AG10803 (cell line): ENCODE measurements at places on chromosomes 7 and 10.

- no peak for DNase-seq
Measured at GRCh38 chr7:47534322-47535034, 47.4 kb downstream of the TNS3 start.

- no peak for DNase-seq
Measured at GRCh38 chr10:29078919-29079318, 210.0 kb upstream of the LYZL1 start.

DNA sequence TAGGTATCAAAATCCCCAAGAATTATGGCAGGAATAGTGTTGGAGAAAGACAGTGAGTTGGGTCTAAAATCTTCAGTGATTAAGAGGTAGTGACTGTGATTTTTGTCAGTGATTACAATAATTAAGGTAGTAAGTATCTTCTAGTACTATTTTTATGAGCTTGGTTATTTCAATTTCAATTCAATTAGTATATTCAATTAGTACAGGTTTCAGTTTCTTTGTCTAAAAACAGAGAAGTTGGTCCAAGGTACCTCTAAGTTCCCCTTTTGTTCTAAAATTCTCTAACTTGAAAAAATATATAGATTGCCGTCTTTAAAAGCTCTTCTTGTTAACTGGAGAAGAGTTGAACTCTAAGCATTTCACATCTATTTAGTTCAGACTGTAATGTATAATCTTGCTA, 82.9 kb downstream of the OTUD1 start:
- DNase-seq, result no peak

GRCh38 chr7:54858008-54858692, 99.1 kb upstream of the SEC61G start:
- no peak for DNase-seq

DNA sequence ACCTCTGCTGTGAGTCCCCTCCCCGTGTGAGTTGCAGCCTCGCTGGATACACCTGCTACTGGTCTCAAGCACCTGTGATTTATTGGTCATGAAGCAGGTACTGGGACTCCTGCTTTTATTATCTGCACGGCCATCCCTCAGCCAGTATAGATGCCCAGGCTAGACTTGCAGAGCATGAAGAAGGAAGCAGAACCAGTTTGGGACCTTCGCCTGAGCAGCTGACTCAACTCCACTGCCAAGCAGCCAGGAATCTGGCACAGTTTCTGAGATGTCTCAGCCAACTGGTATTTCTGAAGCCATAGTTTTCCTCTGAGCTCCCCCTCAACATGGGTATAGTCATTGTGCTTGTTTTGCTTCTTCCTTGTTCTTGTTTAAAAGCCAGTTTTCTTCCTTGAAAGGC, 28.0 kb upstream of the SLC39A12 start:
- DNase-seq, result peak; percentile 93

GRCh38 chr7:17502213-17503060, 204.0 kb downstream of the AHR start:
- DNase-seq, result peak; percentile 37

GRCh38 chr7:140003913-140004382, 58.8 kb downstream of the PARP12 start:
- peak; percentile 65 for DNase-seq

GRCh38 chr7:24912874-24913514, 67.0 kb downstream of the OSBPL3 start:
- no peak for DNase-seq

- no peak for DNase-seq
Measured at GRCh38 chr10:11276449-11276990, 258.8 kb downstream of the CELF2 start.

- DNase-seq, result no peak
Measured at GRCh38 chr10:46329690-46330016, 42.9 kb downstream of the ANTXRL start.

GRCh38 chr7:2261611-2262010, 19.6 kb downstream of the NUDT1 start:
- no peak for DNase-seq

DNA sequence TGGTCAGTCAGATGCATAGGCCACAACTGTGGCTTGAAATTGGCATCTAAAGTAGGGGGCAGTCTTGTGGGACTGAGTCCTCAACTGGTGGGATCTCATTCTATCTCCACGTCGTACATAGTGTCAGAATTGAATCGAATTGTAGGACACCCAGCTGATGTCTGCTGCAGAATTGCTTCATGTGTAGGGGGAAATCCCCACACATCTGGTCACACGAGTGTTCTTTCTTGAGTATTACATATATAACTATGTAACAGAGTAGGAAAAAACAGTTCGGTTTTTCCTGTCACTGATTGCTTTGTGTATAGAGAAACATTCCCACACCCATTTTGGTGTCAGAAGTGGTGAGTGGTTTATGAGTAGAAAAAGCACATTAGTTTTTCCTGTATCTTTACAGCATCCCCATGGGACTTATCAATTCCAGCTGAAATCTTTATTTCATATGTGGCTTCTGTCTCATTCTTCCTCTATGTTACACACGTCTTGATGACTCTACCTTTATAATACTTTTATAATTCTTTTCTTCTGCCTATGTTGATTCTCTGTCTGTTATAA, 79.4 kb upstream of the PCGF5 start:
- no peak for DNase-seq

GRCh38 chr7:112286250-112287086, 80.0 kb downstream of the ZNF277 start:
- DNase-seq, result no peak

GRCh38 chr7:124701955-124702354, 63.6 kb downstream of the GPR37 start:
- peak; percentile 7 for DNase-seq

DNA sequence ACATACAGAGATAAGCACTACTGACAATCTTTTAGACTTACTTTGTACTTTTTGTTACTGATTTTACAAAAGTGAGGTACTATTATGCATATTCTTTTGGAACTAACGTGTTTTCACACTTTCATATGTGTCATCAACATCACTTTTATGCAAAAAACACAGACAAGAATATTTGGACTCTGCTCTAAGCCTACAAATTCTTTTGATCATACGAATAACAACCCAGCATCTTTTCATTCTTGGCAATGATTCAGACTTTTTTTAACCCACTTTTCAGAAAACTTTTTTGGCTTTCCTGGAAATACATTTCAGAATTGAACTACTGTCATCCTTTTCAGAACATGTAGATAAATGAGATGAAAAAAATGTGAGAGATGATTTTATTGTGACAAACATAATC, 30.2 kb downstream of the USP6NL start:
- peak; percentile 6 for DNase-seq

DNA sequence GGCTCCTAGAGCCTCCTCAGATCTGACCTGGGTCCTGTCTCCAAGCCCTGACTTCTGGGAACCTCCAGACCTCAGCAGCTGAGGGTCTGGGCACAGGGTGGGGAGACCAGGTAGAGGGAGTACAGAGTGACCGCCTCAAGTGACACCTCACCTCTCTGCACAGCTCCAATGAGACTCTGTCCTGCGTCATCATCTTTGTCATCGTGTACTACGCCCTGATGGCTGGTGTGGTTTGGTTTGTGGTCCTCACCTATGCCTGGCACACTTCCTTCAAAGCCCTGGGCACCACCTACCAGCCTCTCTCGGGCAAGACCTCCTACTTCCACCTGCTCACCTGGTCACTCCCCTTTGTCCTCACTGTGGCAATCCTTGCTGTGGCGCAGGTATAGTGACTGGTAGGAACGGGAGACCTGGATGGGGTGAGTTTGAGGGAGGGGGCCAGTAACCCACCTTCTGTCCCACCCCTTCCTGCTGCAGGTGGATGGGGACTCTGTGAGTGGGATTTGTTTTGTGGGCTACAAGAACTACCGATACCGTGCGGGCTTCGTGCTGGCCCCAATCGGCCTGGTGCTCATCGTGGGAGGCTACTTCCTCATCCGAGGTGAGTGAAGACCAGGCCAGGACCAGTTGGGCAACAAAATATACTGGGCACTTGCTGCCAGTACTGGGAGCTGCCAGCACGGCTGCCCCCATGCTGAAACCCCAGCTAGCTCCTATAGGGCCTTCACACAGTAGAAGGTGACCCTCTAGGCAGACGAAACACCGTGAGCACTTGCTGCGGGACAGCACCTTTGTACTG, 17.8 kb downstream of the SMO start:
- DNase-seq, result no peak

DNA sequence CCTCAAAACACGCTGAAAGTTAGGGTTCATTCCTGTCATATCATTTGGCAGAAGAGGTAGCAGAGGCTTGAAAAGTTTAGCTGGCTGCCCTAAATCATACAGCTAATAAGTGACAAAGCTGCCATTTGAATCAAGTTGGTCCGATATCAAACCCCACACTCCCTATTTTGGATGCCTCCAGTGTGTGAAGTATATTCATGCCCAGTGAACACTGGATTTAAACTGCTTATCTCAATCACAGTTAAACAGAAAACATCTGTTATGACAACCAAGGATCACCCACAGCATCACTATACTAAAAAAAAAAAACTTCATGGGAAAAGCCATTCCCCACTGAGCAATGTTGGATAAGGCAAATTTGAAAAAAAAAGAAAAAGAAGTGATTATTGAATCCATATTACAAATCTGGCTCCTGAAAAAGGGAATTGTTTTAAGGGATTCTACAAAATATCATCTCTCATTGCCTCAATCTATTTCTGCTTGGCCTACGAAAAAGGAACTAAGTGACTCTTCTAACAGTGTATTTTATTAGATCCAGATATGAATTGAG, 48.3 kb downstream of the ABCB1 start:
- DNase-seq, result no peak

- no peak for DNase-seq
Measured at GRCh38 chr7:143504937-143505297, 27.2 kb downstream of the TAS2R41 start.

GRCh38 chr7:25521236-25521635, 292.9 kb upstream of the NPVF start:
- DNase-seq, result no peak

DNA sequence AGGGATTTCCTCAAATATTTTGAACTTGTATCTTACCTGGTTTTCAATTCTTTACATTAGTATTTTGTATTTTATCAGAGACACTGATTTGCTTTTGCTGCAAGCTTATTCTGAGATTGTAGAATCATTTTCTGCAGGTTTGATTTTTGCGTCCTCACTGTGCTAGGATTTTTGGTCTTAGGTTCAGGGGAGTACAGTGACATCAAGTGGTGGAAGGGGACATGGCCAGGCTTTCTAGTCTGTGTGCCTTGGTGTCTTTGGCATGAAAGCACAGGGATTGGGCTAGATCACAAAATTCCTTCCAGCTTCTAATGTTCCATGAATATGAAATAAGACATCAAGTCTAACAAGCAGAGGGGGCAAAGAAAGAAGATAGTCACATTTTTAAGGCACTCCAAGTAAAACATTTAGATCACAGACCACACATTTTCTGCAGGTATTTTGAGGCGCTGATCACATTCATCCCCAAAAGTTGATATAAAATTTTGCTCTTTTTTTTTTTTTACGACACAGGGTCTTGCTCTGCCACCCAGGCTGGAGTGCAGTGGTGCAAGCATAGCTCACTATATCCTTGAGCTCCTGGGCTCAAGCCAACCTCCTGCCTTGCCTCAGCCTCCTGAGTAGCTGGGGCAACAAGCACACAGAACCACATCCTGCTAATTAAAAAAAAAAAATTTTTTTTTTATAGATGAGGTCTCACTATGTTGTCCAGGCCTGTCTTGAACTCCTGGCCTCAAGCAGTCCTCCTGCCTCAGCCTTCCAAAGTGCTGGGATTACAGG, 124.4 kb downstream of the PON1 start:
- DNase-seq, result peak; percentile 54

- no peak for DNase-seq
Measured at GRCh38 chr10:87623191-87623590, 36.5 kb upstream of the PAPSS2 start.

- DNase-seq, result no peak
Measured at GRCh38 chr7:153297141-153297540, 537.6 kb downstream of the ACTR3B start.

GRCh38 chr7:45660901-45661211, 86.7 kb downstream of the ADCY1 start:
- DNase-seq, result no peak

GRCh38 chr7:128454808-128455542, 703 bp upstream of the HILPDA start:
- peak; percentile 74 for DNase-seq

DNA sequence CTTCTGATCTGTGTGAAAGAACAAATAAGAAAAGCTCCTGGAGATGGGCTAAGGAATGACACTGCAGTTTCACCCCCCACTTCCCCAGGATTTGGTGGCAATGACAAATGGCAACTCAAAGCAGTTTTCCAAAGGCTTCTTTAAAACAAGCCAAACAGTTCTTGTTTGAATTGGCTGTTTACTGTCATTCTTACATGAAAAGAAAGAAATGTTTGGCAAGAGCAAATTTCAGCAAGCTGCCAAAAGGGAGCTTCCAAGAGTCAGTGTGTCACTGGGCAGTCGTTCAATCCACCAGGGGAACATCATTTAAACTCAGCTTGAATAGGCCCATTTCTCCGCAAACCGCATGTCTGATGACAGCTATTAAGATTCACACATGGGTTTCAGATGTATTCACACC, 119.0 kb upstream of the RHOBTB1 start:
- peak; percentile 62 for DNase-seq

DNA sequence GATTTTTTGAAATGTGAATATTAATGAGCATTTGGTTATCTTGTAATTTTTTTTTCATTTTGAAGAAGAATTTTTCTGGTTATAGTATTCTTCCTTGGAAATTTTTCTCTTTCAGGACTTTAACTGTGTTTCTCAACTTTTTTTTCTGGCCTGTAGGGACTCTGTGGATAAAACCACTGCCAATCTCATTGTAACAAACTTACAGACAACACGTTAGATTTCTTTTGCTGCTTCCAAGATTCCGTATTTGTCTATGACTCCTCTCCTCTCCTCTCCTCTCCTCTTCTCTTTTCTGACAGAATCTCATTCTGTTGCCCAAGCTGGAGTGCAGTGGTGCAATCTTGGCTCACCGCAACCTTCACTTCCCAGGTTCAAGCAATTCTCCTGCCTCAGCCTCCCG, 19.4 kb upstream of the ZNF92 start:
- no peak for DNase-seq

- DNase-seq, result no peak
Measured at GRCh38 chr10:56068473-56069263, 292.4 kb downstream of the ZWINT start.

- DNase-seq, result peak; percentile 90
Measured at GRCh38 chr7:30804078-30804661, 33.0 kb downstream of the MINDY4 start.

DNA sequence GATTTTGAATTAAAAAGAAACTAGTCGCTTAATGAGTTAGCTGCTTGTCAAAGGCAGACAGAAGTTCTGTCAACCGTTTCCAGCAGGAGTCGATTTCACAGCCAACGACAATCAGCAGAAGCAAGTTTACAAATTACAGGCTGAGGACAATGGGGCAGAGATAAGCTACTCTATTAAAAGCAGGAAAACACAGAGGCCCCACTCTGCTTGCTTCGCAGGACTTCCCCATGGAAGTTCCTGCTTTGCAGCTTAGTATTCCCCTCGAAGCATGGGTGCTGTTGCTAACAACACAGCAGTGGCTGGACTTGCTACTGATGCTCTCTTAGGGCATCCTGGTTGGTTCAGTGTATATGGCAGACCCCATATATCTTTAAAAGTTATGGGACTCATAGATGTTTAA, 50.8 kb upstream of the KLF6 start:
- no peak for DNase-seq
